ENCODE measurements at places on chromosomes 7 and 10.

DNA sequence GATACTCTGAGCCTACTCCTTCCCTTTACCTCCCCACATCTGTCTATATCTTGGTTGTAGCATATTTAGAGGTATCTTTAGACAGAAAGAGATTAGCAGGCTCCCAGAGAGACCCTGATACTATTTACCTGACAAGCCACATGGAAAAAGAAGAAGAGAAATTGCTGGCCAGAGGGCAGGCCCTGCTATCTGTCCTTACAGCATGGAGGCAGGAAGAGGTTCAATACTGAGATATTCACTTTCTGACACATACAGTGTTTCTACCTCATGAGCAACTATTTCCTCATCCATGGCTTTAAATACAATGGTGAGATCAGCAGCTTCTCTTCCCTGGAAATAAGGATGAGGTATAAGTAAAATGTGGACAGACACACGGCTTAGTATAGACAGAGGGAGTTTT lies 33.9 kb upstream of the TSPAN13 start:
- no peak for DNase-seq

DNA sequence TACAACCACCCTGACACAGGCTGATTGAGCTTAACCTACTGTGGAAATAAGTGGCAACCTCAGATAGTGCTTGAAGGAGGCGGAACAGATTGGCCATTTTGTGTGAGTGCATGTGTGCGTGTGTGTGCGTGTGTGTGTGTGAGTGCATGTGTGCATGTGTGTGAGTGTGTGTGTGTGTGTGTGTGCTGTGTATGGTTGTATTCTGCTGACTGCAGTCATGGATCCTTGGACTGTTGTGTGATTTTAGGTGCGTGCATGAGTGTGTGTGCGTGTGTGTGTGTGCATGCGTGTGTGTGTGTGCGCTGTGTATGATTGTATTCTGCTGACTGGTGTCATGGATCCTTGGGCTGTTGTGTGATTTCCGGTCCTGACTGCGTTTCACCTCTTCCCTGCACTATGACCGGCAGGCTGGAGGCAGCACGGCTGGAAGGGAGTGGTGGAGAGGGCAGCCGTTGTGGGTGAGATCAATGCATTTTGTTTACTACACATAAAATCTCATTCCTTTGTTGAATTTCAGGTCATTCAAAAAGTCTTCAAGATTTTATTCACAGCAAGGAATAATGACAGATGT lies 6.3 kb downstream of the IQCE start:
- no peak for DNase-seq

- DNase-seq: no peak
Observed at GRCh38 chr7:77455321-77455720, 39.2 kb upstream of the GSAP start.

- no peak for DNase-seq
Observed at GRCh38 chr7:17140406-17140805, 158.0 kb upstream of the AHR start.

GRCh38 chr7:155007947-155008346 lies 5.0 kb upstream of the PAXIP1 start:
- DNase-seq: no peak
